ENCODE measurements at places on chromosomes 1 and 21.

- no peak for DNase-seq
Observed at GRCh38 chr1:8023995-8024313, 2.2 kb downstream of the ERRFI1 start.

- no peak for DNase-seq
Observed at GRCh38 chr1:62908168-62908695, 124.3 kb downstream of the ATG4C start.

GRCh38 chr1:68132426-68133130, 82.2 kb upstream of the DIRAS3 start:
- DNase-seq: no peak

GRCh38 chr1:183215936-183216335, 29.9 kb downstream of the LAMC2 start:
- DNase-seq: no peak

DNA sequence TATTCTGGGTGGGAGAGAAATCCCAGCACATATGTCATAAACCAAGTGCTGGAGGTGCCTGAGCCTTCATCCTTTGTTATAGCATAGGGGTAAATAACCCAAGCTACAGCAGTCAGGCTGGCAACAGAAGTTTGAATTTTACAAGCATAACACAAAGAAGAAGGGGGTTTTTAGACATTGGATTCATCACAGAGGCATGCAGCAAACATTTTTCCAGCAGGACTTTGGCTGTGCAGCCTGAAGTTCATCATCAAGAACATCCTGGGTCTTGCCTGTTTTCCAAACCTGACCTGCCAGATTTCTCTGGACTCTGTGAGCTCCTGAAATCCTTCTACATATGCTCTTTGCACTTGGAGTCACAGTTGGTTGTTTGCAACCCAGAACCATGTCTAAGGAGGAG, 16.2 kb downstream of the PTGER3 start:
- no peak for DNase-seq

GRCh38 chr1:37473431-37474045, 842 bp upstream of the ZC3H12A start:
- peak; percentile 43 for DNase-seq

- DNase-seq: peak; percentile 2
Observed at GRCh38 chr1:75615613-75616435, 4.9 kb upstream of the SLC44A5 start.

GRCh38 chr1:29936031-29936544, 699.8 kb downstream of the PTPRU start:
- no peak for DNase-seq

GRCh38 chr1:156775799-156776198, 8.5 kb downstream of the PRCC start:
- peak; percentile 35 for DNase-seq

DNA sequence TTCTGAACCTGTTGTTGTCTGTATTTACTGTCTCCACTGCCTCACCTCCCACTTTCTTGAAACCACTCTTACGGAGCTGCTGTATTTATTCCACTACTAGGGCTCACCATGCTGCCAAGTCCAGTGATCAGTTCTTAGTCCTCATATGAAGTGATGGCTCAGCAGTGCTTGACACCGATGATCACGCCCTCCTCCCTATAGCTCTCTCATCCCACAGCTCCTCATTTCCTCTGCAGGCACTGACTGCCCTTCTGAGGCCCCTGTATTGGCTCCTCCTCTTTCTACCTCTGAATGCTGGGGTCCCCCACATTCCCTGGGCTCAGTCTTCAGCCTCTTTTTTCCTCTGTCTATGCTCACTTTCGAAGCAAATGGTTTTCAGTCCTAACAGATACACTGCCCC, 3.4 kb downstream of the CLCA1 start:
- DNase-seq: no peak

DNA sequence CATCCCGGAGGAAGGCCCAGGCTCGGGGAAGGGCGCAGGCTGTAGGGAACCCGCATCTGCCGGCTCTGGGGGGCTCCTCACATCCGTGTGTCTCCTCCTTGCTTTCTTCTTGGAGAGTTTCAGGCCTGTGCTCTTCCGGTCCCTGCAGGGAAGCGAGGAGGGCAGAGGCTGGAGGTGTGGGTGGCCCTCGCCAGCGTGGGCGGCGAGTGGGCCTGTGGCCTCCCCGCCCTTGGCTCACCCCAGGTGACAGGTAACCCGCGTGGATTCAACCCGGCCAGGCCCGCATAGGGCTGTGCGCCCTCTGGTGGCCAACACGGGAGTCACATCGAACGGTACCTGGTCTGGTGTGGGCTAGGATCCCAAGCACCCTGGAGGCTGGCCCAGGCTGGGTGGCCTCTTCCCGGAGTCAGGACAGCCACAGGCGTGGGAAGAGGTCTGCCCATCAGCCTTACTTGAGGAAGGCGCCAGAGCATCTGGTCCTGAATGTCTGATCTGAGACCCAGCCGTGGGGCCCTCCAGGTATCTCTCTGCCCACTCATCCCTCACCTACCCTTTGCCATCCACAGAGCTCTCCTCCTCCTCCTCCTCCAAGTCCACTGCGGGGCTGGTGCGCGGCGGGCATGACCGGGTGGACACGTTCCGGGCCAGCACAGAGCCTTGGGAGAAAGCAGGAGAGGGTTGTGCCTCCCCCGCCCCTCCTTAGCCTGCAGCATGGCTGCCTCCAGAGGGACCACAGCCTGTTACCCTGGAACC, 9.6 kb upstream of the TNFRSF25 start:
- peak; percentile 81 for DNase-seq

DNA sequence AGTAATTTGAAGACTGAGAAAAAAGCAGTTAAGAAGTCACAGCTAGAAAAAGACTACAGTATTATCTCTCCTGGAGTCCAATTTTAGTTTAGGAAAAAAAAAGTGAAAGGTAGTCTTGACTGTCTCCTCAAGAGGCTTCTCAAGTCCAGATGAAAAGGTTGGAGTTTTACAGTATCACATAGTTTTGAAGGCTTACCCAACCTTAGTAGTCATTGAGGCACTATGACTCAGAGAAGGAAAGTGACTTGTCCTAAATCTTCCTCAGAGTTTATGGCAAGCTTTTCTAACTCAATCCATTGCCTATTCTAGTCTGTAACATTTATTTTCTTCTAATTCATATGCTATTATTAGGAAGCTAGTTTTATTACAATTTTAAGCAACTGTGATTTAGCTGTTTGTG, 174.9 kb downstream of the DPYD start:
- DNase-seq: no peak

DNA sequence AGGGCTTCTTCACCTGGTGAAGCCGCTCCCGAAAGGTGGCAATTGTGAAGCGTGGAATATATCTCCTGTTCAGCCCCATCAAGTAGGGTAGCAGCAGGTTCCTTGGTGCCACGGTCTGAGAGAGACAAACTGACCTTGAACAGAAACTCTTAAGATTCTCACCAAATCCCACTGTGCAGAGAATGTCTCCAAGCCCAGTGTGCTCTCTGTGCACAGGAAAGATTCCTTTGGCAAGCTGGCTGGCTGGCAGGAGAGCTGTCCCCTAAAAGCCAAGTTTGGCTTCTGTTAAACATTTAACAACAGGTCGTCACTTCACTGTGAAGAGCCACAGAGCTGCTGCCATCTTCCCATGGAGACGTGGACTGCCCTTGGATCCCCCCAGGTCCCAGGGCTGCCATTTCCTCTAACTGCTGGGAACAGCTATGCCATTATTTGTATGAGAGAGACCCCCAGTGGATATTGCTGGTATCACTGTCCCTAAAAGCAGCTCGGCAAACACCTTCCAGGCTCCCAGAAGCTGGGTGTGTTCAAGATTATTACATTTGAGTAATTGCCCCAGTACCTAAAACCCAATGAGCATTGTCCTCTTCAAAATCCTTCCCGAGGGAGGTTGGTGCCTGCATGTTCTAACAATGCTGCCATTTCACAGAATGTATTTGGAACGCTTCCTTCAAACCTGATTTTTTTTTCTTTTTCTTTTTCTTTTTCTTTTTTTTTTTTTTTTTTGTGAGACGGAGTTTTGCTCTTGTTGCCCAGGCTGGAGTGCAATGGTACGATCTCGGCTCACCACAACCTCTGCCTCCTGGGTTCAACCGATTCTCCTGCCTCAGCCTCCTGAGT, 71.8 kb downstream of the CD58 start:
- peak; percentile 77 for DNase-seq

GRCh38 chr1:40309374-40310128, 7.5 kb downstream of the COL9A2 start:
- DNase-seq: no peak

- DNase-seq: no peak
Observed at GRCh38 chr1:46131093-46131492, 1.3 kb downstream of the PIK3R3 start.

Data from activated CD4-positive, alpha-beta T cell treated with anti-CD3 and anti-CD28 coated beads, Interleukin-2, Interleukin-6, amounts not matched to agents 100 ng/mL and 50 ng/mL, durations not matched to agents 16 hours and 8 hours (primary cell).